ENCODE measurements at places on chromosomes 1 and 21.

GRCh38 chr1:95983831-95984230 lies 737.8 kb upstream of the PTBP2 start:
- DNase-seq, result no peak

GRCh38 chr1:27403065-27403726 lies 10.8 kb downstream of the GPR3 start:
- peak; percentile 56 for DNase-seq

DNA sequence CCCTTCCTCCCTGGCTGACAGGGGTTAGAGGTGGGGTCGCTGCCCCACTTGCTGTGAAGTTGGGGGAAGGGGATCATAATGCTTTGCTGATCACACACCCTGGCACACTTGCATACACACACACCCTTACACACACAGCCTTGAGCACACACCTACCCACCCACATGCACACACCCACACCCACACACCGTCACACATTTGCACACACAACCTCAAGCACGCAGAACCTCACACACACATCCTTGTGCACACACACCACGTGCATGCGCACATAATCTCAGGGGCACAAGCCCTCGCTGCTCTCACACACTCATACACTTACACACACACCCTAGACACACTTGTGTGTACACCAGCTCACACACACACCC lies 16.4 kb upstream of the TNFRSF8 start:
- DNase-seq, result no peak

DNA sequence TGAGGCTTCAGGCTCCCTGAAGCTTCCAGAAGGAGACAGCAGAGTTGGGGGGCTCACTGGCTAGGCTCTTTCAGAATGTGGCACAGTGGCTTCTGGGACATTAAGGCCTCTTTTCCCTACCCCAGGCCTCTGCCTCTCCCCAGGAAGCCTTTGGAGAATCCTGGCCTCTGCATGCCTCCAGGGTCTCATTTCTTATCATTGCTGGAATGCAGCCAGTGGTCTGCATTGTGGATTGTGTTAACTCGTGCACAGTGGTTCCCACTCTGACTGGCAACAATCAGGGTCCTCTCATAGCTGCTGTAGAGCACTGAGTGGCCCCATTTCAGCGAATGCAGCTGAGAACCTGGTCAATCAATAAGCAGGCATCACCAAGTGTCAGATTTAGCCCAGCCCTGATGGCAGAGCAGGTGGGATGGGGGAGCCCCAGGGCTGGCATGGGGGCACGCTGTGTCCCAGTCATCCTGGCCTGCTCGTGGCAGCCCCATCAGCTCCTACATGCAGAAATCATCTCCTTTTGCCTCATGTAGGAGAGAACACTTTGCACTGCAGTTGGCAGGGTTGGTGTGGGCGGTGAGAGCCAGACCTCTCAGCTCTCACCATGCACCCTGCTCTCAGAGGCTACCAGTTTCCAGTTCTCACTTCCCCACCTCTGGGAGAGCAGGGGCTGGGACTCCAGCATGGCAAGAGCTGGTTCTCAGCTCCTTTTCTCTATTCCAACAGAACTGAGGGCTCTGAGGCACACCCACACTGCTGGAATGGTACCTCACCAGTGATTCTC lies 13.4 kb downstream of the ADORA1 start:
- DNase-seq, result no peak

DNA sequence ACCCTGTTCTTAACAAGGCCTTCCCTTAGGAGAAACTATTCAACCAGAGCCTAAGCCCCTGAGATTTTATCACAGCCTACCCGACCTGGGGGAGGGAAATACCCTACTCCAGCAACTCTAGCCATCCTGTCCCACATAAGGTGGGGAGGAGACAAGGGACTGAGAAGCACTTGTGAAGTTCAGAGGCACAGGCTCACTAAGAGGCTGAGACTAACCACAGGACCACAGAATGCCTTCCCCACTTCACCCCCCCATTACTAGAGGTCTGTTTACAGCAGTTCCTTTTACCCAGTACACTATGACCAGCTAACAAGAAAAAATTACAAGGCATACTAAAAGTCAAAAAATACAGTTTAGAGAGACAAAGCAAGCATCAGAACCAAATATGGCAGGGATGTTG lies 86.8 kb downstream of the TEX35 start:
- no peak for DNase-seq

DNA sequence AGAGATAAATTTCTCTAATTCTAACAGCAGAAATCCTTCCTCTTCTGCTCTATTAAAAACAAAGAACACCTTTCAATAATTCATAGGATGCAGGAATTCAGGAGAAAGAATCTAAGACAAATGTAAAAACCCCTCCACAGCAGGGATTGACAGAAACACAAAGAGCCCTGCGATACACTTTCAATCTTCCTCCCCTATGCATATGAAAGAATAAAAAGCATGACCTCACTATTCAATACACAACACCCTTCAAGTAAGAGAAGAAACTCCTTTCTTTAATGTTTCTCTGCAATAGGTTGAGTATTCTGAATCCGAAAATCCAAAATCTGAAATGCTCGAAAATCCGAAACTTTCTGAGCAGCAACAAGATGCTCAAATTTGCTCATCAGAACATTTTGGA lies 17.1 kb downstream of the SRSF4 start:
- no peak for DNase-seq

- DNase-seq, result no peak
Observed at GRCh38 chr1:89363638-89364536, at the start of gene GBP6. GBP6 (plus strand) TSS chr1:89364059; CDS start chr1:89368552, 4,493 bp downstream.

DNA sequence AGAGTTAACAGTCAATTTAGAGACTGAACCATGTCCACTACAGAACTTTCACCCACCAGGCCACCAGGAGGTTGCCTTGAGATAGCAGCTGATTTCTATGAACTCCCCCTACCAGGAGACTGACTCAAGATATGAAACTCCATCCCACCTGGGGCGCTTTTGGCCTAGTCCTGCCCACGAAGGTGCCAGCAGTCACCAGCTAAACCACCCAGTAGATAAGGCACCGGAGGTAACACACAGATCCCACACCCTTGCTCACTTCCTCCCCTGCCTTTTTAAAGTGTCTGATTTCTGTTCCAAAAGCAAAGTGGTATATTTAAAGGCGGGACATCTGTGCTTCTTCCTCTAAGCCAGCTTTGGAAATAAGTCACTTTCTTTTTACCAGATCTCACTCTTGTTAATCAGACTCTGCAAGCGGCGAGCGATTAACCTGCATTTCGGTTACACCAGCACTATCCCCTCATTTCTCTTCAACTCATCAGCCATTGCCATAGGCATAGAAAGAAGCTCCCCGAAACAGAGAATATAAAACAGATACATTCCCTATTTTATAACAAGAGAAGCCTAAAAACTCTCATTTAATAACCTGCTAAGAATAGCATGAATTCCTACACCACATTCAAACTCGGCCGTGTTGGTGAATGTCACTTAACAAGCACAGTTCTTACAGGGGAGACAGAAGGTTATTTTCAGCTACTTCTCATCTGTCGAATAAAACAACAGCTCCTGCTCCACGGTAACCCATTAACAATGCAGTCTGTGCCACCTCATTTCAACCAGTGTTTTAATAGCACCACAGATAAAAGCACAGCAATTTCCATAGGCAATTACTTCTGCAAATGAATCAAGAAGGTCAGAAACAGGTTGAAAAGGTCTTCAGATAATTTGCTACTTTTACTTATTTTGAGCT lies 318.1 kb downstream of the KCNH1 start:
- DNase-seq, result no peak

GRCh38 chr1:89918794-89919155 lies 76.1 kb upstream of the ZNF326 start:
- DNase-seq, result no peak

DNA sequence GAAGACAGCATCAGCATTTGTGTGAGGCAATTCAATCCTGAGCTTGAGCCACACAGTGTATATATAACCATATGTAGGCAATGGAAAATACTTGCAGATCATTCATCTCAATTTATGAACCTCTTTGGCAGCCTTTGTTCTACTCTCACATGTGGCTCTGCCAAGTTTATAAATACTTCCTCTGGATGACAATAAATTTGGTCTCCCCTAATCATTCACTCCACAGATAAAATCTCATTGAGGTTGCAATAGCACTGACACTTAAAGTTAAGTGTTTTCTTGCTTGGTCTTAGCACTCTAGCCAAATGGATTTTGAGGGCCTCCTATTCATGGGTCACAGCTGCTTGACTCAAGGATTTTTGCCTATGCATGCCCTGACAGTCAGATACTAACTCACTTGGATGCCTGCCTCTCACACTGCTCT lies 136.6 kb upstream of the VANGL1 start:
- DNase-seq, result no peak

DNA sequence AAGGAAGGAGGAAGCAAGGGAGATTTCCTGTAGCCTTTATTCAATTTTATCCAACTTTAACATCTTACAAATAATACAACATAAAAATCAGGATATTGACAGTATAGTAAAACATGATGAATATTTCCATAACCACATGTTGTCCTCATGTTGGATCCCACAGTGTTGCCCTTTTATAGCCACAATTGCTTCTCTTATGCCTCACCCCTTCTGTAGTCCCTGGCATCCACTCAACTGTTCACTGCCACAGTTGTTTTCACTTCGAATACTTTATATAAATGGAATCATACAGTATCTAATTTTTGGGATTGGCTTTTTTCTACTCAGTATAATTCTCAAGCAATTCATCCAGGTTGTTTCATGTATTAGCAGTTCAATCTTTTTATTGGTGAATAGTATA lies 44.8 kb downstream of the SRSF11 start:
- DNase-seq, result no peak

DNA sequence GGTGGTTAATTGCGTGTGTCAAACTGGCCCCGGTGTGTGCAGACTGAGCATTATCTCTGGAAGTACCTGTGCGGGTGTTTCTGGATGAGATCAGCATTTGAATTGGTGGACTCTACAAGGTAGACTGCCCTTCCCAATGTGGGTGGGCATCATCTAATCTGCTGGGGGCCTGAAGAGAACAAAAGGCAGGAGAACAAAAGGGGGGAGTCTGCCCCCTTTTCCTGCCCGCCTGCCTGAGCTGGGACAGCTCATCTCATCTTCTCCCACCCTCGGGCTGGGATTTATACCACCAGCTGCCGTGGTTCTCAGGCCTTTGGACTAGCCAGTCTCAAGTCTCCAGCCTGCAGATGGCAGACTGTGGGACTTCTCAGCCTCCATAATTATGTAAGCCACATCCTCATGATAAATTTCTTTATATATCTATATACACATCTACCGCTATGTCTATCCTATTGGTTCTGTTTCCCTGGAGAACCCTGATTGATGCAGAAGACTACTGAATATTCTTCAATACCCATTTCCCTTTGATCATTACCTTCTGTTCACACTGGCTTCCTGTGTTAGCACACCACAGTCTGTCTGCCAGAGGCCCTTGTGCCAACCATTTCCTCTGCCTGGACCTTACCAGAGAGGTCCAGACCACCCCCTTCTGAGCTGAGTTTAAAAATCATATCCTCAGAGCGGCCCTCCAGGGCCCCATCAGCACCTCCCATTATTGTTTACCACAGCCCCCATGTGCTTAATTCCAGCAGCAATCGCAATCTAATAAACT lies 25.2 kb downstream of the RCAN1 start:
- DNase-seq, result no peak

DNA sequence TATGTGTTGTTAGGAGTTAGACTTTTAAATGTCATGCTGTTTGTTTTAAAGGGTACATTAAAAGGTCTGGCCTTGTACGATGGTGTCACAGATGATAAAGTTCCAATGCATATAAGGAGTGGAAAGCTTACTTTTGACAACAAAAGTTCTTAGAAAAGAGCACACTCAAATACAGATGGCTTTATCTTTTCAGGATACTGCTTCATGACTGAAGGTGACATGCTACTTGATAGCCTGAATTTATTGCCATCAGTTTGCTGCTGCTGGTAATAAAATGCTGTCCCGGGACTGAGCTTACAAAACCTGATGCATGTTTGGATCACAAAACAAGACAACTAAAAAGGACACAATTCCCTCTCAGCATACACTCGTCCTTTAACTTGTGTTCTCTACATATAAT lies 84.9 kb downstream of the TTC3 start:
- no peak for DNase-seq

GRCh38 chr1:196078691-196079090 lies 529.5 kb downstream of the KCNT2 start:
- DNase-seq, result no peak

GRCh38 chr1:93591676-93592550 lies 89.7 kb downstream of the BCAR3 start:
- DNase-seq, result no peak

DNA sequence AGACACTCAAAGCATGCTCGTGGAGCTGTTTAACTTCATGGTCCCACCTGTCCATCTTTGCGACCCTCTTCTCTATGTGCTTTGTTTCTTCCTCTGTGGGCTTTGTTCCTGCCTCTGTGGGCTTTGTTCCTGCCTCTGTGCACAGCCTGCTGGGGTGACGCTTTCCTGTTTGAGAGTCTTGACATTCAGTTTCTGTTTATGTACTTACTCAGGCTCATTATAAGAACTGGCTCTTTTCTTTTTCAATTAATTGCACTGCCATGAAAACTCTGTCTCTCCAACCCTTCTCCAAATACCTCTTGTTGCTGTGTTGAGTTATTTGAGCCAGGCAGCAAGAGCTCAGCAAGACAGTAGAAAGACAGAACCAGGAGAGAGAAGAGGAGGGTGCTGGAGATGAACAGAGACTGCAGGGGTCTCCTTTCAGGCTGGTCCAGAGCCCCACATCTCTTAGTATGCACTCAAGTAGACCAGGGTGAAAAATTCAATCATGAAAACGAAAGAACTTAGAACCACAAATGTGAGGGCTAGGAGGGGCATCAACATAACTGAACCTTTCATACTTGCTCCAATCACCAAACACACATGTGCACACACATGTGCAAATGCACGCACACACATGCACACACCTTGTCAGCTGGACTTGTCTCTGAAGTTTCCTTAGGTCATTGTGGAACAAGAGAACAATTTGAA lies 88.3 kb upstream of the SGIP1 start:
- peak; percentile 64 for DNase-seq

GRCh38 chr1:24235921-24236788 lies 49.1 kb upstream of the IFNLR1 start:
- peak; percentile 53 for DNase-seq

GRCh38 chr1:156284757-156285156 lies 632 bp downstream of the TMEM79 start:
- no peak for DNase-seq

DNA sequence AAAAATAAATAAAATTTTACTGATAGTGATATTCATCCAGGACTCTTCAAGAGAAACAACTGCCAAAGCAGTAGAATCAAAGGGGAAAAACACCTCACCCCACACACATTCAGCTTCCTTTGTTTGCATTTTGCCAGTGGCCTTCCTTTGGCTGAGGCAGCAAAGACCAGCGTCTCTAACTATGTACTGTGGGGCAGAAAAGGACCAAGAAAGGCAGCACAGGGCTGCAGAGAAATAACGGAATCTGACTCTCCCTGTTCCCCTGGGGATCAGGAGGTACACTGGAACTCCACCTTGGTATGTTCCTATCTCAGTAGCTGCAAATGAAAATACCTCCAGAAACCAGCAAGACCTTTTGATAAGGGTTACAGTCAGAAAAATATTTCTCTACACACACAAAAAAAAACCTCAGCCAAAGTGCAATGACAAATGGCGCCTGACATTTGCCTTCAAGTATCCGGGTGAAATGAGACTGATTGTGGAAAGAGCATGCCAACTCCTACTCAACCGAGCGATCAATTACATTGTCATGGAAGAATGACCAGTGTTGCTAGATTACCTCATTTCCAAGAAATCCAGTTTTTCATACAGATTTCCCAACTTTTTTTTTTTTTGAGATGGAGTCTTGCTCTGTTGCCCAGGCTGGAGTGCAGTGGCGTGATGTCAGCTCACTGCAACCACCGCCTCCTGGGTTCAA lies 50.9 kb downstream of the TARBP1 start:
- DNase-seq, result no peak

Measured in activated T-cell treated with anti-CD3 and anti-CD28 coated beads, Interleukin-2, amount 50 U/mL, for 24 hours (primary cell).